CD4-positive, alpha-beta T cell treated with Interleukin-15 for 4 hours (primary cell): ENCODE measurements at places on chromosomes 7 and 10.

- no peak for DNase-seq
Measured at GRCh38 chr7:1401011-1401410, 58.3 kb downstream of the MICALL2 start.

DNA sequence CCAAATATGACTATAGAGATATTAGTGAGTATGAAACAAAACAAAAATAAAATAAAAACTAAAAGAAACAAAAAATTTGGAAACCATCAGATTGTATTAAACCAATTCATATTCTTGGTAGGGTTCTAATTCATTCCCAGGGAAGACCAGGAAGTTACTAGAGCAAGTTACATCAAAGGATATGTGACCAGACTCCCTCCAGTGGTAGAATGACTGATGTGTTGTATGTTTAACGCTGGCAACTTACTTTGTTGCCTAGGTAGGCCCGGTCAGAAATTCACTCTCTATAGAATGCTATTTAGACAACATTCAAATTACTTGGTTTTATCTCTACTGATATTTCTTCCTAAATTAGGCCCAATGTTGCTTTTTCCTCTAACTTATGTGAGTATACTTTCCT lies 5.2 kb downstream of the PHYHIPL start:
- DNase-seq, result no peak

DNA sequence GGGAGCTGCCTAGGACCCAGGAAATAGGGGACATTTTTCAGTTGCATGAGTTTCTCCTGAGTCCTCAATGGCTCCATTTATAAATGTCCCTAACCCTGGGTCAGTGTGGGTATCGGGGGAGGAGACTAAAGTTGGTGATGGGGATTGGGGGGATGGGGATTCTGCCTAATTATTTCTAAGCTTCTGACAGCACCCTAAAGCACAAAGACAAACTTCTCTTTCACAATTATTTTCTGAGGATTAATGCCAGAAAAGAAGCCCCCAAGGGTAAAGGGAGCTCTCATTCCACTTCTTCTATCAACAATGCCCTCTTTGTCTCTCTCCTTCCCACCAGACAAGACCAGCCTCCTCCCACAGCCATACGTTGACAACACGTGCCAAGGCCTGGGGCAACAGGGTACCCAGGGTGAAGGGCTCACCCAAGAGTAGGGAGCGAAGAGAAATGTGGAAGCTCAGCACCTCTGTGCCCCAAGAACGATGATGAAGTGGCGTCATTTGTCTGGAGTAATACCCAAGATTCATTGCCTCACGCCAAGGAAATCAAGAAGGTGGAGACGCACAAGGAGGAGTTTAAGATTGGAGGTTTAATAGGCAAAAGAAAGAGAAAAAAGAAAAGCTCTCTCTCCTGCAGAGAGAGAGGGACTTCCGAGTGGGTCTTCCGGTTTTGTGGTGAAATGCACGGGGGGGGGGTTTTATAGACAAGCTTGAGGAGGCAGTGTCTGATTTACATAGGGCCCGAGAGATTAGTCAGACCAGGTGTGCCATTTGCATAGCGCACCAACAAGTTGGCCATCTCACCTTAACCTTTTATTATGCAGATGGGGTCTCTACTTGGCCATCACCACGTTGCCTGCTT lies 14.4 kb upstream of the GJC3 start:
- DNase-seq, result no peak

- no peak for DNase-seq
Measured at GRCh38 chr7:139767561-139767982, 10.2 kb downstream of the HIPK2 start.

GRCh38 chr7:127786184-127786583 lies 134.2 kb downstream of the SND1 start:
- no peak for DNase-seq

DNA sequence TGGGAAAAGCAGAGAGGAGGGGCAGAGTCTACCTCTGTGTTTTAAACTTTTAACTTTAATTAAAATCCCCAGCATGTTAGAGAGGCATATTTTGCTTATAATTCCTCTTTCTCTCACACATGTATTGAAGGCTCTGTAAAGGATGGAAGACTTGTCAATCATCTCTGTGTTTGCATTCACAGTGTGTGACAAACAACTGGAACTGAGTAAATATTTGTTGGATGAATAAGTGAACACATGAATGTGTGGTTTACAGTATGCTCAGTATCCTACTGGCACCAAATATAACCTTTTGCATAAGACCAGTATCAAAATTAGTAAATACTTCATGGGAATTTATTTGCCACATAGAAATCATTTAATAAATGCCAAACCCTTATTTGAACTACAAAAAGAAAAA lies 829.0 kb downstream of the GRID1 start:
- no peak for DNase-seq

- DNase-seq, result no peak
Measured at GRCh38 chr10:54434782-54435181, 366.2 kb downstream of the PCDH15 start.

DNA sequence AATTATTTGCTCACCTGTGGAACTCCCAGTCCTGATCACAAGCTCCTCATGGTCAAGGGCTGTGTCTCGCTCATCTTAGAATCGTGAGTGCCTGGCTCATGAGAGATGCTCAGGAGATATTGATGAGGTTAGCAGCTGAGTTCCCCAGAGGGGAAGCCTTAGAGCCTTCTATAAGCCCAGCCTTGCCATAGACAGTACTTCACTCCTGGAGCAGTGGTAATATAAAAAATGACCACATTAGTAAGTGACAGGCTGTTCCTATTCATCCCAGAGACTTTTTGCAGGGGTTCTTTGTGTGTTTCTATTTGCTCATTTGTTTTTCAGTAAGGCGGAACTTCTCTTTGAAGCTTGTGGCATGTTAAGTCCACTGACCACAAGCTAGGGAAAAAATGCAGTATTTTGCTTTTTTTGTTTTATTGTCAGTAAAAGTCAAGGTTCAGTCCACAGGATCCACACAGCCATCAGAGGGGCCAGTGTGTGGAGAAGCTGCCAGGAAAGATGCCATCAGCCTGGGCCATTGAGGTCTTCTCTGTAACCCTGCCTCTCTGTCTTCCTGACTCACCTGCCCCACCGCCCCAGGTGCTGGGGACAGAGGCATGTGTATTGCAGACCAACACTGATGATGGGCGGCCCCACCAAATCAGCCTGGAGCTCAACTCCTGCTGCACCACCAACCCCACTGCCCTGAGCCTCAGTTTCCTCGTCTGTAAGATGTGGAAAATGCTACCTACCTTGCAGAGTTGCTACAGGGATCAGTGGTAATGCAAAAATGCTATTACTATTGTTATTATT lies 36.4 kb upstream of the JCAD start:
- DNase-seq, result no peak

DNA sequence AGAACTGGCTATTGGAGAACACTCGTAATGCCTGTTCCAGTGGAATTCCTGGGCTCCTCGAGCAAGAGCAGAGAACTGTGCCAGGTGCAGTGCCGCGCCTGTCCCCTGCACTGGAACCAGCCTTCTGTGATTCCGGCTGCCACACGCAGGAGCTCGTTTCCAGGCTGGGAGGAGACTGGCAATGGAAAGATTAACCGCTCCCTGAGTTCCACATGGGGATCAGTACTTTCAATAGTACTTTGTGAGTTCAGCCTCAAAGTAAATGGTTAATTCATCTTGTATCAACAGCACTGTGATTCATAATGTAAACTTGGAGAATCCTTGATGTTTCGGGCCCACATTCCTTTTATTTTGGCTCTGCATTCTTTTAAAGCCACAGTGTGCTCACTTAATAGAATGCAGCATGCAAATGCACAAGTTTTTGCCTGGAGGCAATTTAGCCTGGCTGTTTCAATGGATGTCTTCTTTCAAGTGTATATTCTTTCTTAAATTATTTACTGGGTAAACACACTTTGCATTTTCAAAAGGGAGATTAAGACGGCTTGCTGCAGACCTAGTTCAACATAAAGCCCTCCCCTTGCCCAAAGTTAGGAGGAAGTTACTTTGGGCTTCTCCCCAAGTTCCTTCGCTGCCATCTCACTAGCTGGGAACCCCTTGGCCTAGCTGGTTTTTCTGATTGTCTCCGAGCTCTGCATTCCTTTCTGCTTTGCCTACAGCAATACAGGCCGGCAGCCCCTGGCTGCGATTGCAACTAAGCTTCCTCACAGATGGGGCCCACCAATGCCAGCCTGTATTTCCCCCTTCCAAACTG lies 138.1 kb upstream of the TCF7L2 start:
- DNase-seq, result no peak

GRCh38 chr10:80437227-80437626 lies 16.9 kb upstream of the TSPAN14 start:
- no peak for DNase-seq

DNA sequence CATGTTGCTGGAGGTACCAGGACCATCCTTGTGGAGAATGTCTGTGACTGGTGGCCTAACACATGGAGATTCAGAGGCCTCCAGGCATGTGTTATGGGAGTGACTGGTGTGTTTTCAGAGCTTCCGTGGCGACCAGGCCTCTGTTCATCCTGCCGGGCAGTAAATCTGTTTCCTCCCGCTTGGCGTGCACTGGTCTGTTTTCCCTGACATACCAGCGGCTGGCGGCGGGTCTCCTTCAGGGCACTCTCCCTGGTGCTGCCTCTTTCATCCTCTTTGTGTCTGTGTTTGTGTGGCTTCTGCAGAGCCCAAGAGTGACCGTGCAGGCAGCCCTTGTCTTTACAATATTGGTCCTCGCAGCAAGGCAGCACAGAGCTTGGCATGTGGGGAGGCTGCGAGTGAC lies 385.1 kb upstream of the MKI67 start:
- DNase-seq, result no peak

DNA sequence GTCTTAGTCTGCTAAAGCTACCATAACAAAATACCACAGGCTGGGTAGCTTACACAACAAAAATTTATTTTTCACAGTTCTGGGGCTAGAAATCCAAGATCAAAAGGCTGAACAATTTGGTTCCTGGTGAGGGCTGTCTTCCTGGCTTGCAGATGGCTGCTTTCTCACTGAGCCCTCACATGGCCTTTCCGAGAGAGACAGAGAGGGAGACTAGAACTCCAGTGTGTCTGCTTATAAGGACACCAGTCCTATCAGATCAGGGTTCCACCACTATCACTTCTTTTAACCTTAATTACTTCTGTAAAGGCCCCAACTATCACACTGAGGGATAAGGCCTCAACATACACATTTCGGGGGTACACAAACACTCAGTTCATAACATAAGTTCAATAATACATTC lies 527.4 kb upstream of the VSTM2A start:
- no peak for DNase-seq

DNA sequence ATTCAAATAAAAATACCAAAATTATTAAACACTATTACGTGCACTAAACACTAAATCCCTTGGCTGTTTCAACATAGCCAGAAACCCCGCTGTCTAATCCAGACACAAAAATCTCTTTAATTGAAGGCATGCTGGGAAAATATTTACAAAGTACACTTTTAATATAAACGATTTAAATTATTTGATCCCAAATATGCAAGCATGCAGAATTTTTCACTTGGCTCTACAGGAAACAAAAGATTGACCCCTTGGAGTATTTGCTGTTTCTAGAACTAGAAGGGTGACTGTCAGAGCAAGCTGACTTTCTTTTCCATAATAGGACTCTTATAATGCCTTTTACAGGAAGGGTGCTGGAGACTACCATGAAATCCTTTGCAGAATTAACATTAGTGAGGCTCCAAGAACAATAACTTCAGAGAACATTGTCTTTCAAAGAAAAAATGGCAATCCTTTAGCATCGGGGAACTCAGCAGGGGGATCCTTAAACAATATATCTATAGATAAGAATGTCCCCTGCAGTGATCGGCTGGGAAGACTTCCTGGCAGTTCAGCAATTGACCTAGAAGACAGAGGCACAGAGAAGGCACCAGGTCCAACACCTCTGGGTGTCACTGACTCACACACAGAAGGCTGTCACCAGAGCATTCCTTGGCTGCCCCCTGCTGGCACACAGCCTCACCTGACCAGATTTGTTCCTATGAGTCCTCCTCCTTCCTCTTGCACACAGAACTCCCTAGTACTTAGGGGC lies 55.8 kb upstream of the MRLN start:
- DNase-seq, result peak; percentile 51

DNA sequence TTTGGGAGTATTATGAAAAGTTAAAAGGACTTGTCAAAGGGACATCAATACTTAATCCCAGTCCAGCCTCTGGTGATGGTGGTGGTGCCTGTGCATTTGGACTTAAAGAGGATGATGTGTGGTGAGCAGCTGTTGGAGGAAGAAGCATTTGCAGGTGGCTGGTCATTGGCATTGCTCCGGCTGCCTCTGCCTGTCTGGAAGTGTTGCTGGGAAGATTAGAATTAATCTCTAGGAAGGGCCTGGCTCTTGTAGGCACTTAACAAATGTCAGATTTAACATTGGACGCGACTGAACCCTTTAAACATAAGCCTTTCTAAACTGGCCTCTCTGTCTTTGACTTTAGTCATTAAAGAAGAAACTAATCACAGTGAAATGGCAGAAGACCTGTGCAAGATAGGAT lies 58.8 kb downstream of the FIGNL1 start:
- DNase-seq, result no peak

- DNase-seq, result no peak
Measured at GRCh38 chr10:98533746-98534445, 87.2 kb upstream of the HPS1 start.

DNA sequence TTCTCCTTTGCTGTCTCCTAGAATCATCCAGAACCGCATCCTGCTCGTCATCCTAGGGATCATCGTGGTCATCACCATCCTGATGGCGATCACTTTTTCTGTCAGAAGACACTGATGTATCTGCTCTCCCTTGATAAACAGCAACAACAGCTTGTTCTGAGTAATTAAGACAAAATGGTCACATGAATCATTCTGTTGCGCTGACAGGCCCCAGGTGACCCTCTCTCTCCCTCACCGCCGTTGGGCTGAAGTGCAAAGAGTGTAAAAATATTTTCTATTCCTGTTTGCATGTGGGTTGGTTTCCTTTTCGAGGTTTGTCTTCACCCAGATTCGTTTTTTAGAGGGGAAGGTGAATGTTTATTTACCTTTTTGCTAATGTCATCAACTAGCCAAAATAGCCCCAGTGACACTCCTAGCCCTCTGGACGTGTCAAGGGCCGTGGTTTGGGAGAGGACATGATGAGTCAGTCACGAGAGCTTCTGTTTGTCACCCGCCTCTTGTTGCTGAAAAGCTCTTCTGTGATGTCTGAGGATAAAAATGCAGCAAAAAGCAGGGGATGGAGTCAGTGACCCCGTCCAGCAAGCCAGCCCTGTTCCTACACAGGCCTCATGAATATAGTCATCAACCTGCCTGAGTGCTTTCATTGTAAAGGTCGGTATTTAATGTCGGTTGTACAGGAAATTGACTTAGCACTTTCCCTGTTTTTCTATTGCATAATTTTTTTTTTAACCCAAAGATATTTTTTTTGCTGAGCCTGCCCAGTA lies 134.6 kb upstream of the TCF7L2 start:
- no peak for DNase-seq

- DNase-seq, result no peak
Measured at GRCh38 chr10:47164800-47165128, 135.2 kb upstream of the GDF10 start.

- DNase-seq, result no peak
Measured at GRCh38 chr7:108684629-108685028, 115.0 kb downstream of the DNAJB9 start.

GRCh38 chr10:29951441-29951931 lies 107.9 kb downstream of the JCAD start:
- no peak for DNase-seq

- no peak for DNase-seq
Measured at GRCh38 chr10:34723750-34724149, 91.3 kb downstream of the PARD3 start.
